Activated T-cell treated with anti-CD3 and anti-CD28 coated beads, Interleukin-2, amount 50 U/mL, for 72 hours (primary cell): ENCODE measurements at places on chromosomes 2 and 18. TPM values are rescaled to one million over a fixed set of nuclear protein-coding genes. Genes with fewer than 3 reads are reported as not detected.

SPC25 gene
- total RNA-seq, result 23.7 TPM

- DNase-seq, result peak; percentile 29
- peaks cover 50% of the 10 kb centered on the region for H3K4me1 ChIP-seq
- peak overlapping the region; percentile 99 for H3K4me3 ChIP-seq
- peak overlapping the region; percentile 91 for H3K27ac ChIP-seq
Observed at GRCh38 chr2:202377207-202377761, 1.2 kb downstream of the BMPR2 start.

DNA sequence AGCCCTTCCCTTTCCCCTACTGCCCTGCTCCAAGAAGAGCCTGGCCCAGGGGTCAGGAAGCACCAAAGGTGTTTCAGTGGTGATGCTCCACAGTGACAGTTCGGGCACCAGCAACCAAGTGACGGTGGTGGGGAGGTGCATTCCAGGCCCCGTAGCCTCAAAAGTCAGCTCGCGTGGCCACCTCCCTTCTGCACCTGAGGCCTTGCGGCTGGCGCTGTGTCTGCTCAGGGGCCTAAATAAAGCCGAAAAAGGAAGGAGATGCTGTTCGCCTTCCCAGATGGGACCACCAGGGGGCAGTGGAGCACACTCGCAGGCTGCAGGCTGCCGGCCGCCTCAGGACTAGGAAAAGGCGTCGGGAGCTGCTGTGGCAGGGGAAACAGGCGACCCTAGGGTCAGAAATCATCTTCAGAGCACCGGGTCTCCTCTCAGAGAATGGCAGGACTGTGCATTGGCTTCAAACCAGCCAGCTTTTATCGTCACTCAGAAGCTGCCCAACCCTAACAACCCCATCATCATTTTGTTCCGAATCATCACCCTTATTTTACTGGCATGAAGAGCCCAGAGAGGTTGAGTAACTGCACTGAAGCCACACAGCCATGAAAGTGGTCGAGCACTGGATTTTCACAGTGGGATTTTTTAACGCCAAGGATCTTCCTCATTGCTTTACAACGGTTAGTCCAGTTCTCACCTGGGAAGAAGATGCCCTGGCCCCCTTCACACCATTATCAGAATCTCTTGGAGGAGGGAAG, 213.0 kb upstream of the CELF4 start:
- DNase-seq, result peak; percentile 29
- no peak overlapping the region for H3K27ac ChIP-seq
- H3K4me3 ChIP-seq, result no peak overlapping the region
- no peaks in the 10 kb centered on the region for H3K36me3 ChIP-seq

GRCh38 chr2:22855081-22855480, 529.9 kb upstream of the KLHL29 start:
- no peaks in the 10 kb centered on the region for H3K4me1 ChIP-seq
- H3K4me3 ChIP-seq, result no peak overlapping the region
- no peak overlapping the region for H3K27ac ChIP-seq
- no peak for DNase-seq
- no peaks in the 10 kb centered on the region for H3K27me3 ChIP-seq

- H3K36me3 ChIP-seq, result no peaks in the 10 kb centered on the region
- H3K4me1 ChIP-seq, result peaks cover 62% of the 10 kb centered on the region
- no peak for DNase-seq
- H3K4me3 ChIP-seq, result no peak overlapping the region
Observed at GRCh38 chr2:207227749-207228145, 62.0 kb upstream of the KLF7 start.

GRCh38 chr2:121805766-121806143, 50.3 kb downstream of the TSN start:
- H3K4me1 ChIP-seq, result peaks cover 15% of the 10 kb centered on the region
- DNase-seq, result no peak
- no peak overlapping the region for H3K27ac ChIP-seq
- peaks cover 7% of the 10 kb centered on the region for H3K36me3 ChIP-seq
- H3K4me3 ChIP-seq, result no peak overlapping the region

DNA sequence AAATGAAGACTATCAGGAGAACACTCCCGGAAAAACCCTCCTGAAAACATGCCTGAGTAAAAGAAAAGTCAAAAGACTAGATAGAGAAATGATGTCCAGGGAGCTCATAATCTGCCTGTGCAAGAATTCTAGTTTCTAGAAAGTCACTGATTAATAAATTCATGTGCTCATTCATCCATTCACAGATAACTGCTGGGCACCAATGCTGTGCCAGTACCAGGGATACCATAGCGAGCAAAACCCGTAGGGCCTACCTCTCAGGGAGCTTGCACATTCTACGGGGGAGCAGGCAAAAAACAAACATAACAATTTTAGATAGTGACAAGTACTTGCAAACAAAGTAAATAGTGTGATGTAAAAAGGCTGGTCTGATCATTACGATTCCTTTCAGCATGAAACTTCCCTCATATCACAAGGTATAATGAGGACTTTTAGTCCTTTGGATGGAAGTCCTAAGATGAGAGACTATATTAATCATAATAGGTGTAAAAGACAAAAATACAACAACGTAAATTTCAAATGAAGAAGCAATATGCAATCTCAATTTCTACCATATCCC, 289.9 kb downstream of the AFF3 start:
- DNase-seq, result no peak
- H3K27ac ChIP-seq, result no peak overlapping the region
- H3K36me3 ChIP-seq, result no peaks in the 10 kb centered on the region
- no peak overlapping the region for H3K4me3 ChIP-seq
- no peaks in the 10 kb centered on the region for H3K4me1 ChIP-seq
- no peaks in the 10 kb centered on the region for H3K27me3 ChIP-seq

PPP1R1C gene
- not detected for total RNA-seq

DNA sequence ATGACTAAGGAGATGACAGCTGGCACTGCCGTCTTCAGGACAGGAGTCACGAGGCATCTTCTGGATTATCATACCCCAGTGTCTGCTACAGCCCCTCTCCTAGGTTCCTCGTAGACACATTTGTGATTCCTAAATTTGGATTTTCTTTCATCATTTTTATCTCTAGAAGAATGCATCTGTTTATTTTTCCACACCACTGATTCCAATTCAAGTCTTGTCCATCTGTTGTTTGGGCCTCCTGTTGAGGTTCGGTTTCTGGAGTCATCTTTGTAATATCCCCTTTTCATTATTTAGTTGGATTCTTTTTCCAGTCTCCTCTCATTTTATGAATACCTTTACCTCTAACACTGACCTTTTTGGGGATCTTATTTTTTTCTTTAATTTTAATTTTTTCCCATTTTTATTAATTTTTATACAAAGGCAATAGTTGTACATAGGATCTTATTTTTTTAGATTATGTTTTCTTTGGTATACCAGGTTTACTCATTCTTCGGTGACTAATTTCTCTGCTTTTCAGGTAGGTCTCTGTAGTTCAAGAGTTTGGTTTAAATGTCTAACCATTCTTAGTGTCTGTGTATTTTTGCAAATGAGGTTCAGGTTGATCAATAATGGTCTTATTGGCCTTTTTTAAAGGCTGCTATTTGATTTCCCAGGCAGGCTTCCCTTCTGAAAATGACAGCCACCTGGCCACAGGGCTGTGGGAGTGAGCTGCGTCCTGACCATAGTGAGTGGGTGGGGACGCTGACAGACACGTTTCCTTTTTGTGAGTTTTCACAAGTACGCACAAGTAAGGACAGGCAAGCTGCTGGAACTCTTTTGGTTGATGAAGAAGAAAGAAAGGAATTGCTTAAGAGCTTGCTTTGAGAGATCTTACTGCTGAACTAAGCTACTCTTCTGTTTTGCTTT, 34.5 kb downstream of the FARP2 start:
- H3K27ac ChIP-seq, result no peak overlapping the region
- H3K4me3 ChIP-seq, result peak overlapping the region; percentile 27
- no peaks in the 10 kb centered on the region for H3K27me3 ChIP-seq
- H3K4me1 ChIP-seq, result peaks cover 20% of the 10 kb centered on the region

CCDC74B gene
- total RNA-seq, result 0.99 TPM

DNA sequence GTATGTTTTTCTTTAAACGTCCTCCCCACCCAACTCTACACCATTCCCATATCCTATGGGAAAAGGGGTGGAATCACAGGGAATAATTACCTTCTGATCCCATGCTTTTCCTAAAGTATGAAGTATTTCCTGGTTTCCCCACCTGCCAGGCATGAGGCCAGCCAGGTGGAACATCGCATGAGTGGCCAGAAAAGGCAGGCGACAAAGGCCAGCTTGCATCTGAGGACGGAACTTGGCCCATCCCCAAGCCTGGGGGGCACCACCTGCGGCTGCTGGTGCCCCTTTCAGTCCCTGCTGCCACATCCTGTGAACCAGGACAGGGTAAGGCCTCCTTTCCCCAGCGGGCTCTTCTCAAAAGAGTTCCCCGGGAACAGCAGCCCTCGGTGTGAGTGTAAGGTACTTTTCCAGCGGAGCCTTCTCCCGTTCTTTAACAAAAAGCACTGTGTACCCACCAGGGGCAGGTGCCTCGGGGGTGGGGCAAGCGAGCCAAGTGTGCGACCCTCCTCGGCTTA, 1.2 kb upstream of the ERFE start:
- no peak for DNase-seq
- no peak overlapping the region for H3K4me3 ChIP-seq
- H3K27me3 ChIP-seq, result peaks cover 12% of the 10 kb centered on the region
- no peaks in the 10 kb centered on the region for H3K36me3 ChIP-seq
- H3K27ac ChIP-seq, result no peak overlapping the region

PDCD1 gene
- total RNA-seq, result 15.7 TPM

DNA sequence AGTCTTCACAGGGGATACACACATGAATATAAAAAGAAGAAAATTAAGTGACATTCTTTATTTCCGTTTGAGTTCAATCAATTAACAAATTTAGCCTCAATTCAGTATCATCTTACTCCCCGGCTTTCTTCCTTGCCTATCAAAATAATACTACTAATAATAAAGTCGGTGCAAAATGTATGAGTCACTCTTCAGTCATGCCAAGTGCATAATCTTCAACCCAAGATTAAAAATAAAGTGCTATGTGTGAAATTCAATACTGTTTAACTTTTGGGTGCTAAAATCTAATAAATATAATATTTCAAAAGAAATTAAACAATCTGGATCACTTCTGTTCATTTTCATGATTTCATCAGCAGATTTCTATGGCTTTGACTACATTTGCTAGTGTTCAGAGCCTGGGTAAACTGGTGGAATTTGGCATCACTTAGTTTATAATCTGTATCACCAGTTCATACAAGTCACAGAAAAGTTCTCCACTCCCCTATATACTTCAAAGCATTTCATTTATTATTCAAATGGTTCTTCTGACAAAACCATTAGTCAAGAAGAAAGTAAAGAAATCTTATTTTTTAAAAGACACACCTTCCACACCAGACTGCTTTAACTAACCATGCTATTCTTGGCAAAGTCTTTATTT, 183.6 kb downstream of the THADA start:
- peaks cover 4% of the 10 kb centered on the region for H3K4me1 ChIP-seq
- DNase-seq, result no peak

GRCh38 chr2:199762963-199763362, 88.0 kb downstream of the FTCDNL1 start:
- no peaks in the 10 kb centered on the region for H3K36me3 ChIP-seq
- H3K4me3 ChIP-seq, result no peak overlapping the region
- no peak for DNase-seq
- no peak overlapping the region for H3K27ac ChIP-seq

FEV gene
- total RNA-seq, result not detected

GRCh38 chr2:209872675-209873074, 101.0 kb downstream of the UNC80 start:
- no peak overlapping the region for H3K27ac ChIP-seq
- H3K27me3 ChIP-seq, result peaks cover 14% of the 10 kb centered on the region
- DNase-seq, result no peak
- no peaks in the 10 kb centered on the region for H3K4me1 ChIP-seq
- H3K36me3 ChIP-seq, result no peaks in the 10 kb centered on the region
- no peak overlapping the region for H3K4me3 ChIP-seq

SLC14A1 gene
- total RNA-seq, result 6.2 TPM

ACVR1C gene
- 3.6 TPM for total RNA-seq

DNA sequence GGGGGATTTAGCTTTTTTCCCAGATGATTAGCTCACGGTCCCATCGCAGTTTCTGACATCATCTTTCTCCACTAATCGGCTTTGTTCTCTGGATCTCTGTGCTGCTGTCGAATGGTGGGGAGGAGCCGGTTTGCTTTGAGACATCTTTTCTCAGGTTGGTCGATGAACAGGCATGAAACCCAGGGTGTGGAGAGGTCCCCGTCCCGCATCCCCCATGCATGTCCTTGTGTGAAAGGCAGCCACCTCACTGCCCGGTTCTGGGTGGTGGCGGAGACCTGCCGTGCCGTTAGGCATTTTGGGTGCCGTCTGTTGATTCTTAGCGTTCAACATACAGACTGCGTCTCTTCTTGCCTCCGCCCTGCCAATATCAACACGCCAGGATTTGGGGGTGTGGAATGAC, 57.8 kb downstream of the CTDP1 start:
- H3K4me1 ChIP-seq, result no peaks in the 10 kb centered on the region
- no peak overlapping the region for H3K4me3 ChIP-seq
- no peak overlapping the region for H3K27ac ChIP-seq
- no peak for DNase-seq

LRRC30 gene
- total RNA-seq, result not detected

DNA sequence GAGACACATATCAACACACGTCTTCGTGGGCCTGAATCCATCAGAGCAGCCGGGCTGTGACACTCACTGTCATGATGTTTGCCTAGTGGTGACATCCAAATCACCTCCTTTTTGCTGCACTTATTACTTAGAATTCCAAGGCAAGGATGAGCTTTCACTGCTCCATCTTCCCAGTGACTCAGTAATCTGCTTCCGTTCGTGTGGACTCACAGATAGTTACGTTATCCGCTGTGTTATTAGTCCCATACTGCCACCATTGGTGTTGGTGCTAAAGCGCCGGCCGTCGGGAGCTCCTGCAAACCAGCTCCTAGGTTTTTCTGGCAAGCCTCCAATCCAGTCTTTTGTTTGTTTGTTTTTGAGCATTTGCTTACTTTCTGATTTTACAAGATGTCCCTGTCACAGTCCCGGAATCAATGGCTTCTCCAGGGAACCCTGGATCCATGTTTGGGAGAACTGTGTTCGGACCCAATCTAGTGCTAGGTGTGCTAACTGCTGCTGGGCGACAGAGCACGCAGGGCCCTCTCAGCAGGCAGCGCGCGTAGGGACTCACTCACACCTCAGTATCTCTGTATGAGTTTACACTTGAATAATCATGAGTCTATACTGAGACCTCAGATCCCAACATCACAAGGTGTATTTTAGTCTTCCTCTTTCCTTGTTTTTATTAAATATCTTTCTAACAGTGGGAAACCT, 42.6 kb downstream of the HDAC4 start:
- H3K4me3 ChIP-seq, result no peak overlapping the region
- no peak overlapping the region for H3K27ac ChIP-seq
- H3K4me1 ChIP-seq, result peaks cover 20% of the 10 kb centered on the region
- H3K27me3 ChIP-seq, result no peaks in the 10 kb centered on the region
- no peak for DNase-seq

ASB18 gene
- total RNA-seq, result not detected

- DNase-seq, result no peak
- H3K27ac ChIP-seq, result no peak overlapping the region
- H3K36me3 ChIP-seq, result no peaks in the 10 kb centered on the region
- H3K4me1 ChIP-seq, result peaks cover 13% of the 10 kb centered on the region
- H3K27me3 ChIP-seq, result peaks cover 53% of the 10 kb centered on the region
Observed at GRCh38 chr18:48140731-48141130, 210.3 kb upstream of the SMAD2 start.
